ENCODE measurements at places on chromosomes 16 and 17. TPM values are rescaled to one million over a fixed set of nuclear protein-coding genes. Genes with fewer than 3 reads are reported as not detected.

ENPP7 gene
- total RNA-seq: not detected

MT1G gene
- total RNA-seq: not detected

PTX4 gene
- 0.32 TPM for total RNA-seq

DNA sequence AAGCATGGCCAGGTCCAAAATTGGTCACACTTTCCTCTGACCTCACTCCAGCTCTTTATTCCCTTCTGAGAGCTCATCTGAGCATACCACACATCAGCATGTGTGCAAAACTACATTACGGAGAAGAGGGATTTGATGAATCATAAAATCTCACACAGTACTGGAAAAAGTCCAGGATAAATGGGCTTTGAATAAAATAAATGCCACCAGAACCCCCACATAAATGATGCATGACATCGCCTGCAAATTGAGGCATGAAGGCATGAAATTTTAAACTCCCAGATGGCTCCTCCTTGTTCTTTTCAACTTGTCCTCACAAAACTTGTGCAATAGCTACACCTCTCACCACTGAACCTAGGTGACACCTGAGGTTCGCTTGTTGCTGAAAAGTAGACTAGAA, 439.5 kb downstream of the CA10 start:
- DNase-seq: no peak

DNA sequence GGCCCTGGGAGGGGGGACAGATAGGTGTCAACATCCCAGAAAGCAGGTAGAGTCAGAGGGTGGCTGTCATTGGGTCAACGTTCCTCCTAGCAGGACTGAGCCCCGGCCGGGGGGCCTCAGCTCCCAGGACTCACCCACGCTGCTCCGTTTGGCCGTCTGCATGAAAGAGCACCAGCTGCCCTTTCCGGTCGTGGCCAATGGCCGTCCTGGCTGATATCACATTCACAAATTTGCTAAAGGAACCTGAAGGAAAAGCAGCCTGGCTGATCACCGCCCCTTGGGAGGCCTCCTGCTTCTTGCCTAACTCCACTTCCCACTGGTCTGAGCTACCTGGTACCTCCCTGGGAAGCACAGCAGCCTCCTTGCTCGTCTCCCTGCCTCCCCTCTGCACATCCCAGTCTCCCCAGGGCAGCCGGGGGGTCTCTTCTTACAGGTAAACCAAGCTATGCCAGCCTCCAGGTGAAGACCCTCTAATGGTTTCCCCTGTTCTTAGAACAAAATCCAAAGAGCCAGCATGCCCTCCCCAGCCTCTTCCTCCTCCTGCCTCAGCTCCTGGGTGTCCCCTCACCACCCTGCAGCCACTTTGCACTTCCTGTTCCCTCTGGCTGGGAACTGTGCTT, 3.4 kb downstream of the NAGPA start:
- no peak for DNase-seq

- peak; percentile 71 for DNase-seq
Measured at GRCh38 chr17:610276-610675, 104.4 kb downstream of the VPS53 start.

DNA sequence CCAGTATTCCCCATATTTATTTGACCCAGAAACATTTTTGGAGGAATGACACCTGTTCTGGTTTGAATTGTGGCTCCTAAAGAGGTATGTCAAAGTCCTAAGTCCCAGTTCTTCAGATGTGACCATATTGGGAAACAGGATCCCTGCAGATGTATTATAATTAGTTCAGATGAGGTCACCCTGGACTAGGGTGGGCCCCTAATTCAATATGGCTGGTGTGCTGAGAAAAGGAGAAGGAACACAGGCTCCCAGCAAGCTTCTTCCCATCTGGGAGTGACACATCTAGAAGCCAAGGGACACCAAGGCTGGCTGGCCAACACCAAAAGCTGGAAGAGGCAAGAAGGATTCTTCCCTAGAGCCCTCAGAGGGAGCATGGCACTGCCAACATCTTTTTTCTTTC, 3.8 kb upstream of the GCSH start:
- DNase-seq: no peak
